ENCODE measurements at places on chromosomes 1 and 21. TPM values are rescaled to one million over a fixed set of nuclear protein-coding genes. Genes with fewer than 3 reads are reported as not detected.

DNA sequence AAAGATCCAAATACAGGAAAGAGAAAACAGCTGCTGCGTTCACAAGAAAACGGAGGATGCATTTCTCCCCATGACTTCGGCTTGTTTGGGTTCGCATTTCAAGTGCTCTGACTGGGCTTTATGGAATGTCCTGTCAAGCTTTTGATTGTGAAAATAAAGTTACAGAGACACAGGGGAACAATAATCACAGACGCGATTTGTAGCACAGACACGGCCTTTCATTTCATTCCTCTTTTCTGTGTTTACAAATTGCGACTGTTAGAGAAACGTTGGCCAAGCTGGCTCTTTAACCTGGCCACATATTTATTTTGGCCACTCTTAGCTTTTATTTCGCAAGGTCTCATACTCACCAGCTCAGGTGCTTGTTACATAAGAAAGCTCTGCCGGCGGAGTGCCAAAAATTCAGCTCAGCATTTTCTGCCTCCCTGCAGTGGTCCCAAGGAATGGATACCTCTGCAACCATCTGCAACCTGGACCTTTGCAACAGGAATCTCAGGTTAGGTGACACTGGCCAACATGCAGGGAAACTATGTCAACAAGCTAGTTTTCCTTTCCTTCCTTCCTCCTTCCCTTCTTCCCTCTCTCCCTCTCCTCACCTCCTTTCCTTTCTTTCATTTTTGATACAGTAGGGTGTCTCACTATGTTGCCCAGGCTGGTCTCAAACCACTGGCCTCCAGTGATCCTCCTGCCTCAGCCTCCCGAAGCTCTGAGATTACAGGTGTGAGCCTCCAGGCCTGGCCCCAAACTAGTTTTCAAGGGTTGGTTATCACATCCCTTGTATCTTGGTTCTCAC lies 58.2 kb upstream of the SLC45A1 start:
- DNase-seq: no peak

- DNase-seq: no peak
Observed at GRCh38 chr1:41611932-41612450, 127.5 kb upstream of the EDN2 start.

DNA sequence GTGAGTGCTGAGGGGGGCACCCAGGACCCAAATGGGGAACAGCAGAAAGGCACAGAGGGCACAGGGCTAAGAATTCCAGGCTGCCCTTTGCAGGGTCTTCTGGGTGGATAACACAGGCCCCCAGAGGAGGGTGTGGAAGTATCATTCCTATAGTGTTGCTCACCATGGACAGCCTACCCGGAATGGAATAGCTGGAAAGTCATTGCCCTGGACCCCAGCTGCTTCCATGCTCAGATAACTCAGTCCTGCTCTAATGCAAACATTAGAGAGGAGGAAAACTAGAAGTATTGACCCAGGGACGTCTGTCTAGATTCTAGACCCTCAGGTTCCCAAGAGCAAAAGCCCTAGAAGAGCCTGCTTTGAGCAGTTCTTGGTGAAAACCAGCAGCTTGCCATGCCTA lies 24.7 kb downstream of the SLC6A17 start:
- DNase-seq: no peak

DNA sequence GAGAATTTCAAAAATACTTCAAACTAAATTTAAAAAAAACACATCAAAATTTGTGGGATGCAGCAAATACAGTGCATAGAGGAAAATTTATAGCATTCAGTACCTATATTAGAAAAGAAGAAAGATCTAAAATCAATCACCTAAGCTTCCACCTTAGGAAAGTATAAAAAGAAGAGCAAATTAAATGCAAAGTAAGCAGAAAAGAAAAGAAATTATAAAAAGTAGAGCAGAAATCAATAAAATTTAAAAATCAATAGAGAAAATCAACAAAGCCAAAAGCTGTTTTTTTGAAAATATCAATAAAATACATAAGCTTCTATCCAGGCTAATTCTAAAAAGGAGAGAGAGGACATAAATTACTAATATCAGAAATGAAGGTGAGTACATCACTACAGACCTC lies 255.4 kb downstream of the KCNH1 start:
- DNase-seq: no peak

- DNase-seq: no peak
Observed at GRCh38 chr1:150311762-150312161, 9.6 kb upstream of the PRPF3 start.

- peak; percentile 10 for DNase-seq
Observed at GRCh38 chr1:70685300-70686286, 274.5 kb downstream of the CTH start.

- no peak for DNase-seq
Observed at GRCh38 chr1:154346276-154346917, 21.1 kb downstream of the ATP8B2 start.

DNA sequence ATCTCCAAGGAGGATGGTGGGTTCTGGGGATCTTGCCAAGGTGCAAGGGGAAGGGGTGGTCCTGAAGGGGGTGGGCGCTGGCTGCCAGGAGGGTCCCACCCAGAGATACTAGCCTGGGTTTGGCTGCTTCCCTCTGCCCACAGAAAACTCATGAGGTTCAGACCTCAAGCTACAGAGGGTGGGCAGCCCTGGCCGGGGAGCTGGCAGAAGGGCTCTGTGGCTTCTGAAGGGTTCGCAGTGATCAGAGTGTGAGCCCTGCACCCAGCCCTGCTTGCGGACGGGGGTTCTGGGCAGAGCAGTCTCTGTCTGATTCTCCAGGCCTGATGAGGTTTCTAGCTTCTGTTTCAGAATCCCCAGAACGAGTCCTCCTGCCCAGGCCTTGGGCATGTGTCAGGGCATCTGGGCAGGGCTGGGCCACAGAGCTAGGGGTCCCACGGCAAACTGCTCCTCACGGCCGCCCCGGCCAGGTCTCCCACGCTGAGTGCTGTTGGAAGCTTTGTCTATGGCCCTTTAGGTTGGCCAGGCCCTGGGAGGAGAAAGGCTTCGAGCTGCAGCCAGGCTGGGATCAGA lies 635 bp upstream of the MMEL1 start:
- no peak for DNase-seq

DNA sequence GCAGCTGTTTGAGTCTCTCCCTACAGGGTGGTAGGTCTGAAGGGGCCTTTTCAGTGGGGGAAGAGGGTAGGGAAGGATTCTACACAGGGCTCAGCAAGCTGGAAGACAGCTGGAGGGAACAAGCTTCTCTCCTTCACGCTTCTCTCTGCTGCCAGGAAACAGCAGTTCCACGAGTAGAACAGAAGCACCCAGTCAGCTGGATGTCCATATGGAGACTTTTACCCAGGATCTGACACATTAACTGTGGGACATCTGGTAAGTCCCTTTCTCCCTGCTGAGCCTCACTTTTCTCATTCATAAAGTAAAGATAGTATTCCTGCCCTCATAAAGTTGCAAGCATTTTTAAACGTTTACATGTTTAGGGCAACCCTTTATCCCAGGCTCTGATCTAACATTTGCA lies 280.3 kb downstream of the OMA1 start:
- no peak for DNase-seq

DNA sequence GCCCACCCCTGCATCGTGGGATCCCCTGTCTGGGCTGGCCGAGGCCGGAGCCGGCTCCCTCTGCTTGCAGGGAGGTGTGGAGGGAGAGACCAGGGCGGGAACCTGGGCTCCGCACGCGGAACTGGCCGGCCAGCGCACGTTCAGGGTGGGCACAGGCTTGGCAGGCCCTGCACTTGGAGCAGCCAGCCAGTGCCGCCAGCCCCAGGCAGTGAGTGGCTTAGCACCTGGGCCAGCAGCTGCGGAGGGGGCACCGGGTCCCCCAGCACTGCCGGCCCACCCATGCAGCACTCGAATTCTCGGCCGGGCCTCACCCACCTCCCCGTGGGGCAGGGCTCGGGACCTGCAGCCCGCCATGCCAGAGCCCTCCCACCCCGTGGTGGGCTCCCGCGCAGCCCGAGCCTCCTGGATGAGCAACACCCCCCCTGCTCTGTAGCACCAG lies 422.6 kb downstream of the AMY1C start:
- DNase-seq: no peak

GRCh38 chr1:43648221-43648847 lies 1.6 kb upstream of the KDM4A start:
- no peak for DNase-seq

The KRTAP13-2 gene
- not detected for total RNA-seq

The CSDE1 gene
- total RNA-seq: 623 TPM

The IL12RB2 gene
- 3.5 TPM for total RNA-seq

All from T-cell (primary cell).